Stimulated activated CD4-positive, alpha-beta T cell treated with anti-CD3 and anti-CD28 coated beads, Interleukin-12 subunit alpha, Interleukin-12 subunit beta, amount 100 ng/mL, for 24 hours (primary cell): ENCODE measurements at places on chromosomes 2 and 18.

DNA sequence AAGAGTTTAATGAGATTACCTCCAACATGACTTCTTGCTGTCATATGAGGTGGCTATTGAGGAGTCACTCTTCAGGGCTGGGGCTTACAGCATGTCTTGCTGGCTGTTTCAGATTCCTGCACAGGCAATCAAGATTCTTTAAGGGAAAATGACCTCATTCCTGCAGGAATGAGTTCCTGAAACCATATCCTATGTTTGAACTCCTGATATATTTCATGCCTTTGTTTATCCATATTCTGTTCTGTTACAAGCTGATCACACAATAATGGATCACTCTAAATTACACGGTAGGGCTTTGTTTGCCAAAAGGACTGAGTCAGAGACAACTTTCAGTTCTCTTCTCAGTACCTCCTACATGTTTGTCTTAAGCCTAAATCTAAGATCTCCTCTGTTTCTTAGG is 879.8 kb upstream of the PIK3C3 start:
- DNase-seq: no peak

DNA sequence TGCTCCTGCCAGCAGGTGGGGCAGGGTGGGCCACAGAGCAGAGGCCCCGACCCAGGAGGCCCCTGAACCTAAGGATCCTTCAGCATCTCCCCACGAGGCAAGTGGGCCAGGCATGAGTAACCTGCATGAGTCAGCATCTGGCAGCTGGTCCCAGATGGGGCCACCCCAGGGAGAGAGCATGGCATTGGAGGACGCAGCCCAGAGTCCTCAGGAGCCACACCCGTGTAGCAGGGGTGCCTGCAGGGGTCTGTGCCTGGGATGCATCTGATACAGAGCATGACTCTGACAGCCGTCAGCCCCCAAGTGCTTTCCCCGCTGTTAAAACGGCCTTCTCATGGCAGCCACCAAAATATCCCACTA is 185.6 kb upstream of the SALL3 start:
- no peak for DNase-seq

GRCh38 chr2:117775703-117776219 is 38.7 kb upstream of the DDX18 start:
- DNase-seq: no peak

DNA sequence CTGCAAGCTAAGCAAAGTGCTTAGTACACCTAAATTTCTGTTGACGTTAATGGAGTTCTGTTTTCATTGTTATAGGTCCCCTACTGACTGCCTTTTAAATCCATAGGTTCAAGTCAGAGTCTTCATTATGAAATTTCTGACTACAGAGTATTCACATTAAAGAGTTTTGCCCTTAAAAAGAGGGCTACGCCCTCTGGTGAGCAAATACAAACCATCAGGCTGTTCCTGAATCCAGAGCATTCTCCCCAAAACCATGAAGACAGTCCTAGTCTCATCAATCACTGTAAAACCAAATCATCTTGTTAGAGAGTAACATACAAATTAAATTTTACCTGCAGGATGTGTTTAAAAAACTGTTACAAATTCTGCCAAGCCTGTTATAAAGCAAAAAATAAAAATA is 1091.7 kb downstream of the TDRD15 start:
- DNase-seq: no peak

- no peak for DNase-seq
Observed at GRCh38 chr2:222434204-222434603, 9.9 kb downstream of the SGPP2 start.

DNA sequence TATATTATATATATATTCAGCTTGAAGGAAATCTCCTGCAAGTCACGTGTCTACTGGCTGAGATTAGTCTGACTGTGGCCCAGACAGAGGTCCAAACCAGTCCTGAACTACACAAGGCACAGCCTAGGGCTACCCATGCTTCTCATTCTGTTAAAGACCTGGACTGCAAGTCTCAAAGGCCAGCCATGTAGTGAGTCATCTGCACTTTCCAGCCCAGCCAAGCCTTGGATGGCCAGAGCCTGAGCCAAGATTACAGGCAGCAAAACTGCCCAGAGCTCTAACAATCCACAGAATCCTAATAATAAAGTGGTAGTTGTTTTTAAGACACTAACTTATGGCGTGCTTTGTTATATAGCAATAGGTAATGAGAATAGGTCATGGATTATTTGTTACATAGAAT is 259.6 kb downstream of the SS18 start:
- no peak for DNase-seq

DNA sequence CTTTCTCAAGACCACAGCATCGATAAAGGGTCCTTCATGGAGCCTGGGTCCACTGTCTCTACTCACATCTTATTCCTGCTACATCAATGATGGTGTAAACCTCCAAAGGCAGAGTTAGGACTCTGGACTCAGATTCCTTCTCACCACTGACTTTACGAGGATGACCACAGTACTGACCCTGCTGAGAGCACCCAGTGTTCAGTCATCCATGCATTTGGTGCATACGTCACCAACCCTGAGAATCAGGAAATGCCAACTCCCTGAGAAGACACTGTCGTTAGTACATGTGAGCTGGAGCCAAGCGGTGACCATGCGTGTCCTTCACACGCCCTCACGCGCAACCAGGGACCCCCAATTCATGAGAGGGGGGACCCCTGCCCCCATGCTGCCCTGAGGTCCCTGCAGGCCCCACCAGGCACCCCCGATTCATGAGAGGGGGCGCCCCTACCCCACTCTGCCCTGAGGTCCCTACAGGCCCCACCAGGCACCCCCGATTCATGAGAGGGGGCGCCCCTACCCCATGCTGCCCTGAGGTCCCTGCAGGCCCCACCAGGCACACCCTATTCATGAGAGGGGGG is 178.4 kb upstream of the TPO start:
- DNase-seq: no peak

GRCh38 chr2:197216361-197216979 is 94.1 kb downstream of the ANKRD44 start:
- no peak for DNase-seq

- DNase-seq: no peak
Observed at GRCh38 chr2:113007250-113007649, 2.0 kb downstream of the IL36A start.

DNA sequence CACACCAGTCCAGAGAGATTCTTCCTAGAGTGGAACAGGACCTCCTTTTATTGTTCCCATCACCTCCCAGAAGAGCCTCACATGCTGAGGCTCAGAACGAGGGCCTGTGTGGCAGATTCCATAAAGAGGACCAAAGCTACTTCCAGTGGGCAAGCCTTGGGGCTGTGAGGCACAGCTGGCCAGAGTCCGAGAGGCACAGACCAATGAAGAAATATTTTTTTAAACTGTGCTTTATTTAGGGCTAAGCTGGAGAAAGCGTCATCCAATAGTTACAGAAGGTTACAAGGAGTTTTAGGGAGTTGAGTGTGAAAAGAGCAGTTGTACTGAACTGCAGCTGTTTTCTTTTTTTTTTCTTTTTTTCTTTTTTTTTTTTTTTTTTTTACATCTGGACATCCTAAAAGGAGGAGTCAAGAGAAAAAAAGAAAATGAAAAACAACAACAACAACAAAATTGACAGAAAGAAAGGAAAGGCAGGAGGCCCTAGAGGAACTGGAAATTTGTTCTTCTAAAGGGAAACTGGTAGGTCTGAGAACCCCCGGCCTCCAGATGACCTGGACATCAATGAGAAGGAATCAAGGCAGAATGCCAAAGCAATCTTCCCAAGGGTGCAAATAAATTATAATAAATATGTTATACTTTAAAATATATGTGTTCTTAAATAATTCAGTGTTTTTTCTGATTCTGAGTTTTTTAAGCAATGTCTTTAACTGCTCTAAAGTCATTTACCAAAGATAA is 322.6 kb downstream of the CELF4 start:
- no peak for DNase-seq

DNA sequence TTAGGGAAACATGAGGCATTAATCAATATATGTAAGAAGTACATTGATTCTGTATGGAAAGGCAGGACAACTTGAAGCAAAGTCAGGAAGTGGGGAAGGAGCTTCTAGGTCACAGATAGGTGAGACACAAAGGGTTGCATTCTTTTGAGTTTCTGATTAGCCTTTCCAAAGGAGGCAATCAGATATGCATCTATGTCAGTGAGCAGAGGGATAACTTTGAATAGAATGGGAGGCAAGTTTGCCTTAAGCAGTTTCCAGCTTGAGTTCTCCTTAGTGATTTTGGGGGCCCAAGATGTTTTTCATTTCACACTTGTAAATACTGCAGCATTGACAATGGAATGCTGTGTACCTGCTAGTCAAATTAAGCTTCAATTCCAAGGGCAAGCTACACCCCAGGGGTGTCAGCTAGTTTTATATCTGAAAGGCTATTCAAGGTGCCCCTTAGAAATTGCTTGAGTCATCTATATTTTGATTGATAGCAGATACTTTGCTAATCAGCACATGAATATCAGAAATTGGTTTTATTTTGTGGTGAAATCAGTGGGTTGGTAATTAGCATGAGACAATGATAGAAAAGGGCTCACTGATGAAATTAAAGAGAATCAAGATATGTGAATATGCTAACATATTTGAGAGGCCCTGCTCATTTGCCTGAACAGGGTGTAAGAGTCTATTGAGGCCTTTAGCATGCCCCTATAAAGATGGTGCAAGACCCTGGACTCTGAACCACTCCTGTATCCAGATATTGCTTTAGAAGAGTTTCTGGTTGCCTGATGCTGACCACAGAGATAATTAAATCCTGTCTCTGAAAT is 131.5 kb downstream of the TMEM17 start:
- DNase-seq: no peak

- no peak for DNase-seq
Observed at GRCh38 chr2:8653485-8653884, 28.4 kb upstream of the ID2 start.

- DNase-seq: no peak
Observed at GRCh38 chr2:70855667-70856066, 20.1 kb upstream of the CD207 start.

- DNase-seq: peak; percentile 43
Observed at GRCh38 chr2:197205585-197206215, 104.9 kb downstream of the ANKRD44 start.

- DNase-seq: no peak
Observed at GRCh38 chr2:3200420-3200939, 177.1 kb downstream of the EIPR1 start.

DNA sequence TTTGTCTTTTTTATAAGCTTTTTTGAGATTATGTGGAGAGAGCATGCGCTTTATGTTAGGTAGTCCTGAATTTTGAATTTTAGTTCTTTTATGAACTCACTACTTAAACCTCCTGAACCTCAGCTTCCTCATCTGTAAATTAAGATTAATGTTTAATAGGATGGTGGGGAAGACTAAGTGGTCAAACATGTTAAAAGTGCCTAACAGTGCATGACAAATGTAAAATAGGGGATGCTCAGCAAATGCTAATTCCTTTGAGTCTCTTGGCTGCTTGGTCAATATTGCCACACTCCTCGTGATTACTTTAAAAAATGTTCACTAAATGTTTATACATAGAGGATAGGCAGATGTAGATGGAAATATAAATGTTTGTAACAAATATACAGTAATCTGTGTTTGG is 6.8 kb downstream of the BIRC6 start:
- DNase-seq: no peak

DNA sequence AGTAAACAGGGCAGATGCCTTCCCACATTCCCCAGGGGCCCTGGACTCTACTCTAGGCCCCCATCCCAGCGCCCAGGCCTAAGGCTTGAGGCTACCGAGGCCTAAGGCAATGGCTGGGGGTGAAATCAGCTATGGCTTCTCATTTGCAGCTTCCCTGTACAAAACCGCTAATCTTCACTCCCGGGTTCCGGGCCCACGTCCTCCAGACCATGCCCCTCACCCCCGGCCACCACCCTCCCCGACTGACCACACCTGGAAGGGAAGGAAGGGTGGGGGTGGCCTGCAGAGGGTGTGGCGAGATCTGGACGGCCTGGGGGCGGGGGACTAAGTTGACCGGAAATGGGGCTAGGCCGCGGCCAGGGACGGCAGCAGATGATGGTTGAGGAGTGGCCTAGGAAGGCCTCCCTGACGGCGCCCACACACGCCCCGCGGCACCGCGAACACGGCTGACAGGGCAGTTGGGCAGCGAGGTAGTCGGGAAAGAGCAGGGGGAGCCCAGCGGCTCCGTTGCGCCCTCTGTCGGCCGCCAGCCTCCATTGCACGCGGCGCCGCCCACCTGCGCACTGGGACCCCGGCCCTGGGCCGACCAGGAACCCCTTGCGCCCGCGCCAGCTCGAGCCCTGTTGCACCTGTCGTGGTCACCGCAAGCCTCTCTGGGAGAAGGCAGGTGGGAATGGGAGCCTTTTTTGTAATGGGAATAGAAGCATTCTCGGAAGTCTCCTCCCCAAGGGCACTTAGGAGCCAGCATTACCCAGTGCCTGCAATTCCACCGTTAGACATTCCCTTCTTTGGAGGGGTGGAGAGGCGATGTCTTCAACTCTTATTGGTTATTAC is 117.1 kb upstream of the STPG4 start:
- DNase-seq: peak; percentile 27

DNA sequence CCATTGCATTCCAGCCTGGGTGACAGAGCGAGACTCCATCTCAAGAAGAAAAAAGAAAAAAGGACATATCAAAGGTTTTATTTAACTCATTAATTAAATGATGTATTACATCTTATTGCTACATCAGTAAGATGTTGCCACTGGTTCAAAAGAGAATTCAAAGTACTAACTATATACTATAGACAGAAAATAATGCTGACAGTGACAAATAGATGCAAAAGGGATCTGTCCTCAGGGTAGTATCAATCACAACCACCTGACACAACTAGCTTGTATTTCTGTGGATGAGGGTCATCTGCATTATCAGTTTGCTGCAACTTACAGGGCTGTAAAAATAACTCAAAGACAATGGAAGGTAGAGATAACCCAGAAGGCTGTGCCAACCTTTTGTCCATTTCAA is 16.4 kb upstream of the CREG2 start:
- DNase-seq: no peak

DNA sequence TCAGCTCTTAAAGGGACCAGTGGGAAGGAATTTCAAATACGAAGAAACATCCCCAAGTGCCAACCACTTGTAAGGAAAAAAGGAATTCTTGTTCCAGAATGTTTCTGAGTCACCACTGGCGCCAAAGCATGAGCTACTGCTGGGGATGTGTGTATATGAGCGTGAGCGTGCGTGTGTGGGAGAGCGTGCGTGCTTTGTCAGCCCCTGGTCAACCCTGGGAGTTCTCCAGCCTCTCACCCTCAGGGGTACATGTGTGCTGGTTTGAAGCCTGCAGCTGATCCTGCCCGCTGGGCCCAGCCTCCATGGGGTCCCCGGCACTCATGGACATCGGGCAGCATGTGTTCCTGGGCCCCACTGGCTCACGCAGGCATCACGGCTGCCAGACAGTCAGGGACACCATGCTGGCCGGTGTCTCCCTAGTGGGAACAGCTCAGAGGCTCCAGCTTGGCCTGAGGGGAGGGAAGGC is 17.1 kb downstream of the HS6ST1 start:
- no peak for DNase-seq

GRCh38 chr18:51191128-51191717 is 6.3 kb downstream of the MEX3C start:
- DNase-seq: no peak

GRCh38 chr2:222241128-222241870 is 57.5 kb downstream of the PAX3 start:
- no peak for DNase-seq

GRCh38 chr2:48450256-48450655 is 79.7 kb upstream of the STON1 start:
- DNase-seq: no peak

GRCh38 chr18:34704823-34705222 is 5.3 kb upstream of the DTNA start:
- DNase-seq: no peak
